ENCODE measurements at places on chromosomes 16 and 17.

GRCh38 chr16:78852081-78852635 is 748.4 kb downstream of the MAF start:
- DNase-seq: no peak

GRCh38 chr17:17103160-17103559 is 60.9 kb downstream of the MPRIP start:
- no peak for DNase-seq

GRCh38 chr17:75146592-75146991 is 7.7 kb downstream of the JPT1 start:
- no peak for DNase-seq

GRCh38 chr17:74547736-74548135 is 1.8 kb upstream of the CD300C start:
- no peak for DNase-seq

- no peak for DNase-seq
Measured at GRCh38 chr17:36992701-36993100, 43.9 kb downstream of the AATF start.

DNA sequence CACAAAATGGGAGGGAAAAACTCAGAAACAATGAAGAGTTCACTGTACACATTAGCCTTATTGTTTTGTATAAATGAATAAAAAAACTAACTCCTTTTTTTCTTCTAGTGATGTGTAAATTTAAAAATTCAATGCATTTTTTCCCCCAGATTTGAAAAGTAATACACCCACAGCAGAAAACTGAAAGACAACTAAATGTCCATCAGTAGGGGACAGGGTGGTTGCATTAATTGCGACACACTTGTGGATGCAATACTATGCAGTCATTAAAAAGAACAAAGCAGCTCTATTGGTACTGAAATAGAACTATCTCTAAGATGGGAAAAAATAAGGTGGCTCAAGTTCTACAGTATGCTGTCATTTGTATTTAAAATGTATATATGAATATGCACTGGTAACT is 13.7 kb upstream of the WIPI1 start:
- no peak for DNase-seq

GRCh38 chr17:27545562-27546229 is 85.3 kb upstream of the LGALS9 start:
- DNase-seq: no peak

DNA sequence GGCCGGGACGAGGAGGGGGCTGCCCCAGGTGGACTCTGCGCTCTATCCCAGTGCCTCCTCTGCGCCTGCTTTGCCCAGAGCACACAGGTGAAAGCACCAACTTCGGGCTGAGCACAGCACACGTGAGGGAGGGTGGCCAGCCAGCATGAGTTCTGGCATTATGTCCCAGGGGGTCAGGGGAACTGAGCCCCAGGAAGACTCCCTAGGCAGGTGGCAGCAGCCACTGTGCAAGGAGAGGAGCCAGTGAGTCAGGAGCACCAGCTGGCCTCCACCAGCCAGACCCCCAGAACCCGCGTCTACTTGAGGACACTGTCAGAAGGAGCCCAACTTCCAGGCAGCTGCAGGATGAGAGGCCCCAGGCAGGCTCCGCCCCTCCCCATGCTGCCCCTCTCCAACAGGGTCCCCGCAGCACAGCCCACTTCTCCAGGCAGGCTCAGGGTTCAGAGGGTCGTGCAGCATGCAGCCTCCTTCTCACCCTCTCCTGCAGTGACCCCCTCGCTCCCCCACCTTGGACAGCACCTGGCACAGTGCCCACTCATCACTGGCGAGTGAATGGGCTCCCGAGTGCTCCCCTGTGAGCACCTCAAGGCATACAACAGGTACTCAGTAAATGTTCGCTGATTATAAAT is 44.2 kb upstream of the RASD1 start:
- DNase-seq: no peak

- DNase-seq: no peak
Measured at GRCh38 chr16:54657709-54658102, 273.0 kb upstream of the IRX5 start.

GRCh38 chr17:49691086-49691676 is 13.3 kb upstream of the SPOP start:
- no peak for DNase-seq

GRCh38 chr17:80195671-80196529 is 24.2 kb downstream of the SGSH start:
- peak; percentile 27 for DNase-seq

DNA sequence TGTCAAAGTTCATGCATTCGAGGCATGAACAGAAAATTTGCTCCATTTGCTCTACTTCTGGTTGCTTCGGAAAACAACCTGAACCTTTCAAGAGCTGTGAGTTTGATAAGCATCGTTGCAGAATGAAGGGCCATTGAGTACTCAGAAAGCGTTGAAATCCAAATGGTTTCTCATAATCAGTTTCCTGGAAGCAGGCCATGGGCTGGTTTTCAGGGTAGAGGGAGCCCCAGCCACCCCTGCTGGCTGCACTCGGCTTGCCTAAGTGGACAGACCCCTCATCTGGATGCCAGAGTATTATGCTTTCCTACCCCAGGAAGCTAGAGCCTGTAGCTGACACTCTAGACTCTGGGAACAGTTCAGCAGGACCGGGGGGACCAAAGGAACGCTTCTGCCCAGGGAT is 24.4 kb downstream of the SCNN1G start:
- no peak for DNase-seq

DNA sequence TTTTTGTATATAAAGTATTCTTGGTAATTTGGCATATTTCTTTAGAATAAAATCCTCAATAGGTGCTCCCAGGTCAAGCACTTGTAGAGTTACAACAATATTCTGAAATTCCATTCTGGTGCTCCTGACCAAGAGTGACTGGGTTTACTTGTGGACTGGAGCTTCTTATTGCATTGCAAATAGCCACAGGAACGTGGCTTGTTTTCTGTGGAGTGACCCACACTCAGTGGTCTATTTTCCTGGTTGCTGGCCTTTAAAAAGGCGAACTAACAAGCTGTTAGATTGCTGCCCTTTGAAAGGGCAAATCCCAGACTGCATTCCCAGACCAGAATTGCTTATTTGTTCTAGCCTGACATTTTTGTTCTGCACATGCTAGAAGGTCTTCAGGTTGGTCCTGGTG is 658.8 kb upstream of the GOT2 start:
- DNase-seq: no peak

DNA sequence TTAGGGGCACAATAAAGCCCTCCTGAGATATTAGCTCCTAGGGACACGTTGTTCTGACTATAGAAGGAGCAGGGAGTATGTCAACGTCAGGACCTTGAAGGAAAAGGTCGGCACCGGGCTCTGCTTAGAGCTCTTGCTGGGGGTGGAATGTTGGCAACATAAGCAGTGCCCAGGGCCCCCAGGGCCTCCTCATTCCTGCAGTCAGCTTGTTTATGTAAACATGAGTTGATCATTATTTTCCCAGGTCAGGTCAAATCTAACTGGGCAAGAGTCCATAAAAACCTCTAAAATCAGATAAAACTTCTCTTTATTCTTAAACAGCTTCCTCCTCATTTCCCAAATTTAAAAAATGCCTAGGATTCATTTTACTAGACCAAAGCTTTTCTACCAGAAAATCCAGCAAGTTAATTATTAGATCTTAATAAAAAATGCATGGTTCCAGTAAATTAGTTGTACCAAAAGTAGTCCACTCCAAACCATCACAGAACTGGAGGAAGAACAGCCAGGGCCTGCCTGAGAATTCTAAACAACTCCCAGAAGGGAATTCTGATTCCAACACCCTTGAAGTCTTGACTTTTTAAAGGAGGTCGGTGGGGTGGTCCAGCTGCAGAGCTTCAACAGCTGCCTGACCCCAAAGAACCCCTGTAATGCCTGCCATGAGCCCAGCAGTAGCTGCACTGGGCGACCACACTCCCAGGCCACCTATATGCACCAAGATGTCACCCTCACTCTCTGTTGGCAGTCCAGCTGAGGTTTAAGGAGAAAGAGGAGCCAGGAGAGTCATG is 54.3 kb downstream of the AMFR start:
- no peak for DNase-seq

- DNase-seq: no peak
Measured at GRCh38 chr17:42871647-42872046, 20.6 kb downstream of the AOC3 start.

GRCh38 chr17:13244513-13244912 is 226.7 kb upstream of the ELAC2 start:
- DNase-seq: no peak

DNA sequence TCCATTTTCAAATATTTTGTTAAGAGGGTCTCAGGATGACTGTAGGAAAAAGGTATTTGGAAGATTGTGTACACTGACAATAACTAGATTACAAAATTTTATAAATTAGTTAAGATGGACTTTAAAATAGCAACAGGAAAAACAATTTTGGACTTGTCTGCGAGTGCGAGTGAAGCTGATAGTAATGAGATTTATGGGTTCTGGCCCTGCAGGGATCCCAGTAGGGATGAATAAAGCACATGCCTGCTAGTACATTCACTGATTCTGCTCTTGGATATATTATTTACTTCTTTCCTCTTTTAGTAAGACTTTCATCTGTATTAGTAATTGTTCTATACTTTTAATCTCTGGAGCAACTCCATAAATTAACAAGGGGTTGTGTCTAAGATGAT is 28.2 kb downstream of the PRKCA start:
- no peak for DNase-seq

DNA sequence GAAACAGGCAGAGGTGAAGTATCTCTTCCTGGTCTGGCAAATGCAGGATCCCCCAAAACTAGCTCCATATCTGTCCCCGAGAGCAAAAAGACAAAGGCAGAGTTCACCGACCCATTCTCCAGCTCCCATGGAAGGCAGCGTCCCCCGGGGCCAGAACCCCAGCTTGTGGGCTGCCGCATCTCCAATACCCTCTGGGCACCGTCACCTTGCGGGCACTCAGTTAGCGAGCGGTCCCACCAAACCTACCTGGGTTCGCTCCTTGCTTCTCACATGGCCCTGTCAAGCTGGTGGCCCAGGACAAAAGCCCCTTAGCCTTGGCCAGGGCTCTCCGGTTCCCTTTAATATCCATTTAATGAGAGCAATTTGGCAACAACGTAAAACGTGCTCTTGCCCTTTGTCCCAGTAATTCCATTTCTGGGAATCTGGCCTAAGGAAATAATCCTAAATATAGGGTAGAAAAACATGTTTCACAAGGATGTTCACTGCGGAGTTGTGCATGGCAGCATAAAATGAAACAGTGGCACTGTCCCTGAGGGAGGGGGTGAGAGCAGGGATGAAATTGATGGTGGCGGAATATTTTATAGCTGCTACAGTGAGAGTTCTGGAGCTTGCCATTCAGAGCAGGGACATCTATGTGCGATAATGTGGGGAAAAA is 157.1 kb downstream of the CMIP start:
- DNase-seq: no peak

- no peak for DNase-seq
Measured at GRCh38 chr17:78523934-78524655, 53.1 kb downstream of the DNAH17 start.

- no peak for DNase-seq
Measured at GRCh38 chr17:79988185-79988971, 47.3 kb downstream of the TBC1D16 start.

- no peak for DNase-seq
Measured at GRCh38 chr16:73418691-73419090, 370.8 kb upstream of the ZFHX3 start.

- DNase-seq: no peak
Measured at GRCh38 chr16:89536886-89537548, 23.5 kb upstream of the RPL13 start.

DNA sequence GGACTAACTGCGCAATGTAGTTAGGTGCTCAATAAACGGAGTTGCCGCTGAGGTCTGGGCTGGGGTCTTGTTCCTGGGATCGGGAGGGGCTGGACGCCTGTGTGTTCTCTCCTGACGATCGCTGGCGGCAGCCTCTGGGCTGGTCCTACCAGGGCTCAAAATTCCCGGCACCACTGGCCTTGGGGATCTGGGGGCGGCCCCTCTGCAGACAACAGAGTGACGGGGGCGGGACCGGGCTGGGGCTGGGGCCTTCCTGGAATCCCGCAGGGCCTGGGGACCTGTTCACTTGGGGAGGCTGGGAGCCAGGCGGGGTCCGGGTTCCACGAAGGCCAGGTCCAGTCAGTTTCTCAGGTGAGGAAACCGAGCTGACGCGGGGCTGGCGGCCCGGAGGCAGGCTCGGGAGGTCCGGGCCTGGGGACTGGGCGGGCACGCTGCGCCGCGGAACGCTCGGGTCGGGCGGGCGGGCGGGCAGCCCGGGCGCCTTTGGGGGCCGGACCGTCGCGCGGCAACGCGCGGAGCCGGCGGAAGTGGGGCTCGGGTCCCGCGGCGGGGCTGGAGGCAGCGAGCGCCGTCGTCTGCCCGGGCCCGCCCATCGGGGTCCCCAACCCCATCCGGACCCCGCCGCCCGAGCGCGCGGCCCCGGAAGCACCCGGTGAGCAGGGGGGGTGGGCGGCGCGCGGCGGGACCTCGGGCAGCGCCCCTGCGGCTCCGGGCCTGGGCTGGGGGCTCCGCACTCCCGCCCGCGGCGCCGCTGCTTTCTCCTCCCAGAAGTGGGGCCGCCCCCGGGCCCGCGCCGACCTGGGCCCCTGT is at the start of gene PIGQ:
PIGQ (plus strand) TSS at position 524 of the 810 bp plus-strand sequence. CDS start 4,107 bp downstream, outside the sequence.
- DNase-seq: peak; percentile 75

DNA sequence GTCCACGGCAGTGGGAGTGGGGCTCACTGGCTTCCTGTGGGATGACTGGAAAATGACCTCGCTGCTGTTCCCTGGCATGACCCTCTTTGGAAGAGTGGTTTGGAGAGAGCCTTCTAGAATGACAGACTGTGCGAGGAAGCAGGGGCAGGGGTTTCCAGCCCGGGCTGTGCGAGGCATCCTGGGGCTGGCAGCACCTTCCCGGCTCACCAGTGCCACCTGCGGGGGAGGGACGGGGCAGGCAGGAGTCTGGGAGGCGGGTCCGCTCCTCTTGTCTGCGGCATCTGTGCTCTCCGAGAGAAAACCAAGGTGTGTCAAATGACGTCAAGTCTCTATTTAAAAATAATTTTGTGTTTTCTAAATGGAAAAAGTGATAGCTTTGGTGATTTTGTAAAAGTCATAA is 7.8 kb upstream of the RNF213 start:
- DNase-seq: peak; percentile 86

- DNase-seq: no peak
Measured at GRCh38 chr17:13537871-13538643, 63.7 kb downstream of the HS3ST3A1 start.

GRCh38 chr17:7466639-7467341 is 12.6 kb downstream of the ZBTB4 start:
- no peak for DNase-seq

- DNase-seq: peak; percentile 56
Measured at GRCh38 chr17:74770498-74771318, 5.4 kb downstream of the NAT9 start.
